ENCODE measurements at places on chromosomes 6 and 20.

DNA sequence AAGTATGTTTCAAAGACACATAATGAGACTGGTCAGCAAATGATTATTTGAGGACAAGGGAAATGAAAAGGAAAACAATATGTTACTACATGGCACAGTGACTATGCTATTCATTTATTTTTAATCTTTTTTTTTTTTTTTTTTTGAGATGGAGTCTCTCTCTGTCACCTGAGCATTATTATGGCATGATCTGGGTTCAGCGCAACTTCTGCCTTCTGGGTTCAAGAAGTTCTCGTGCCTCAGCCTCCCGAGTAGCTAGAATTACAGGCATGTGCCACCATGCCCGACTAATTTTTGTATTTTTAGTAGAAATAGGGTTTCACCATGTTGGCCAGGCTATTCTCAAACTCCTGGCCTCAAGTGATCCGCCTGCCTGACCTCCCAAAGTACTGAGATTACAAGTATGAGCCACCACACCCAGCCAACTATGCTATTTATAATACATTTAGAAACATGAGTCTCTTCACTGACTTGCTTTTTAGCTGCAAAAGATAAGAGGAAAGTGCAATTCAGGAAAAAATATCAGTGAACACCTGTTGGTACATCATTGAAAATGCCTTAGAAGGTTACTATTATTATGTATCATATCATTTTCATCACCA, 3.4 kb downstream of the CALHM4 start:
- DNase-seq: no peak

DNA sequence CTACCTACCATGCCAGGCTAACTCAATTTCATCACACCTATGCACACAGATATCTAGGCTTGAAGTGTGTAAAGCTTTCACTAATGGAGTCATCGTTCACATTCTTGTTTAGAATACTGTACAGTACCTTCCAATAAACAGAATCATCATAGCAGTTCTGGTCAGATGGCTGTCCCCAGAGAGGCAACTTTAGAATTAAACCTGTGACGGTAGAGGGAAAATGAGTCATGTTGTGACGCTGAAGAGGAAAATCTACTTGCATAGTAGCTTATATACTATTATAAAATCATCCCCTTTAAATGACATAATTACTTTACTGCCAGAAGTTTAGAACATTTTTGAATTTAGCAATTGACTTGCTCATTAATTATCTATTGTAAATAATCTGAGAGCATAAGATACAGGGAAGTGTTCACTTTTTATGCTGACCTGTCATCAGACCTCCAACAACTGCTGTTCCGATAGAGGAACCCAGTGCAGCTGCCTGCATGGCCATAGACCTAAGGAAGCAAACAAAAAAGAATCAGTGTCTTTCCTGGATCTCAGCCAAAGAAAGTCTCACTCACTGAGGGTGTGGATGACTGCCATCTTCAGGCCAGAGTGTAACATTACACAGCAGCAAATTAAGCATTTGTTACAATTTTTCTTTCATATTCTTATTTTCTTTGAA, 29.8 kb downstream of the RHAG start:
- DNase-seq: no peak

DNA sequence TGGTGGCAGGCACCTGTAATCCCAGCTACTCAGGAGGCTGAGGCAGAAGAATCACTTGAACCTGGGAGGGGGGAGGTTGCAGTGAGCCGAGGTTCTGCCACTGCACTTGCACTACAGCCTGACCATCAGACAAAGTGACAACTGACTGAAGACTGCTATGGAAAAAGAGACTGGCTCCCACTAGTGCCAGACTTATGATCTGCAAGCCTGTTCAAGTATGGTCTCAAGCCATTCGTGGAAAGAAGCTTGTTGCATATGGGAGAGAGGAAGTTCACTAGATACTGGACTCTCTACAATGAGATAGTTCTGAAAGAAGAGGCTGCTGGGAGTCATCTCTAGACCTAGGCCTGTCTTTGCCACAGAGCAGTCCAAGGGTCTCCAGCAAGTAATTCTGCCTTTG, 26.7 kb downstream of the MDN1 start:
- DNase-seq: no peak

- no peak for DNase-seq
These were observed 8.6 kb upstream of the LBP start for GRCh38 chr20:38337561-38338140.

- DNase-seq: no peak
These were observed 41.9 kb downstream of the PLEKHG1 start for GRCh38 chr6:150641398-150642139.

- DNase-seq: no peak
These were observed 249.7 kb downstream of the GMPR start for GRCh38 chr6:16487996-16488674.

- no peak for DNase-seq
These were observed 35.3 kb downstream of the TAF11 start for GRCh38 chr6:34852406-34853085.

DNA sequence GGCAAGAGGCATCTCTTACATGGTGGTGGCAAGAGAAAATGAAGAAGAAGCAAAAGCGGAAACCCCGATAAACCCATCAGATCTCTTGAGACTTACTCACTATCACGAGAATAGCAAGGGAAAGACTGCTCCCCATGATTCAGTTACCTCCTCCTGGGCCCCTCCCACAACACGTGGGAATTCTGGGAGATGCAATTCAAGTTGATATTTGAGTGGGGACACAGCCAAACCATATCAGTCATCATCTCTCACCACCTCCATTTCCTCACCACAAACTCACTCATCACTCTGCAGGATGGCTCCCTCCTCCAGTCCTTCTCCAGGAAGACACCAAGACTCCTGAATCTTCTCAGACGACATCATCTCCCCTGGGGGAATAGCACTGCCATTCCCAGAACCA, 25.8 kb upstream of the SLC16A10 start:
- DNase-seq: no peak
